ENCODE measurements at places on chromosomes 3 and 15. TPM values are rescaled to one million over a fixed set of nuclear protein-coding genes. Genes with fewer than 3 reads are reported as not detected.
A peak's percentile ranks its signal among the peaks of the same experiment; 100 is the strongest.

CPNE4 gene
- total RNA-seq: 23.2 TPM

EIF4E3 gene
- 8.7 TPM for total RNA-seq

AMIGO3 gene
- 0.73 TPM for total RNA-seq

- no peaks in the 10 kb centered on the region for H3K27me3 ChIP-seq
- no peaks in the 10 kb centered on the region for H3K36me3 ChIP-seq
- no peak overlapping the region for H3K27ac ChIP-seq
- H3K4me3 ChIP-seq: no peak overlapping the region
Observed at GRCh38 chr3:16136055-16136454, 38.4 kb upstream of the GALNT15 start.

- peak overlapping the region; percentile 99 for H3K27ac ChIP-seq
- peaks cover 23% of the 10 kb centered on the region for H3K36me3 ChIP-seq
- peaks cover 27% of the 10 kb centered on the region for H3K4me1 ChIP-seq
- DNase-seq: no peak
- H3K27me3 ChIP-seq: no peaks in the 10 kb centered on the region
Observed at GRCh38 chr3:138609898-138610266, 1.3 kb downstream of the FAIM start.

GRCh38 chr15:77013776-77014131 is 18.8 kb downstream of the PSTPIP1 start:
- H3K27me3 ChIP-seq: peaks cover 93% of the 10 kb centered on the region
- peak overlapping the region; percentile 34 for H3K27ac ChIP-seq
- peak; percentile 50 for DNase-seq
- no peaks in the 10 kb centered on the region for H3K4me1 ChIP-seq
- H3K36me3 ChIP-seq: peaks cover 5% of the 10 kb centered on the region

- no peak overlapping the region for H3K27ac ChIP-seq
- peaks cover 9% of the 10 kb centered on the region for H3K27me3 ChIP-seq
- no peak for DNase-seq
- H3K36me3 ChIP-seq: no peaks in the 10 kb centered on the region
Observed at GRCh38 chr3:30933478-30934207, 39.2 kb upstream of the GADL1 start.

- no peaks in the 10 kb centered on the region for H3K36me3 ChIP-seq
- H3K4me1 ChIP-seq: no peaks in the 10 kb centered on the region
- H3K27me3 ChIP-seq: peaks cover 6% of the 10 kb centered on the region
Observed at GRCh38 chr3:41301548-41301947, 102.2 kb downstream of the CTNNB1 start.

CYP1A2 gene
- total RNA-seq: not detected

GRCh38 chr15:31032961-31033371 is 41.5 kb upstream of the MTMR10 start:
- DNase-seq: no peak
- no peak overlapping the region for H3K4me3 ChIP-seq
- no peak overlapping the region for H3K27ac ChIP-seq
- H3K4me1 ChIP-seq: no peaks in the 10 kb centered on the region
- no peaks in the 10 kb centered on the region for H3K36me3 ChIP-seq

HYAL1 gene
- 1.3 TPM for total RNA-seq

DNA sequence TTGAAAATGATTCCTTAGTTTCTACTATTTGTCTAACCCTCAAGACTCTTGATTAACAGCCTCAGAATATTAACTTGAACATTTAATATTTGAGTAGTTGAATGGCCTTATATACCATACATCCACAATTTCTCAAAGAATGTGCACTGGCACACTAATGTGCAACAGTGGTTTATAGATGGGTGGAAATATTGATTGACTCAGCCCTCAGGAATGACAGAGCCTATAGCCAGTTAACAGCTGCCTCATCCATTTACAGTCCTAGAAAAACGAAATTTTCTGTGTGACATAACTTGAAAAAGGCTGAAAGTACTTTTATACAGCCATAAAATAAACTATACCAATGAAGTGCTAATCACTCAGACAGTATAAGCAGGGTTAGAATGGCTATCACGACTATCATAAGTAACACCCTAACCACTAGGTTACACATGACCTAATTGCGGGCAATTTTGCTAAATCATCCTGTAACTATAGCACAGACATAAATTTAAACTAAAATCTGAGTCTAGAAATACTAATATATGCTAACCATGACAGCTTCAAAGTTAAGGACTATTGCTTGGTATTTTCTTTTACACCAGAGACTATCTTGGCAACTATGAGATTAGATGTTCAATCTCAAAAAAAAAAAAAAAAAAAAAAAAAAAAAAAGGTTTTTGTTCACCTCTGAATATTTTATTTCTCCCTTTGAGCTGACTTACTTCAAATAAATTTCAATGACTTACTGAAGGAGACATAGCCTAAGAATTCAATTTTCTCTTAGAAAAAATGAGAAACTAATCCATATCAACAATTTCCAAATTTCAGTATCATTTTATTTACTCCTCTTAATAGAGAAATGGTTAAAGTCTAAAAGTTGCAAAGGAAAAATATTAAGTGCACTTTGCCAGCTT is 9.3 kb downstream of the SECISBP2L start:
- H3K4me1 ChIP-seq: no peaks in the 10 kb centered on the region
- H3K27me3 ChIP-seq: no peaks in the 10 kb centered on the region
- H3K4me3 ChIP-seq: no peak overlapping the region
- DNase-seq: no peak
- no peaks in the 10 kb centered on the region for H3K36me3 ChIP-seq

RBP2 gene
- not detected for total RNA-seq

GRCh38 chr3:99974989-99975388 is 139.3 kb downstream of the FILIP1L start:
- H3K27ac ChIP-seq: no peak overlapping the region
- no peak overlapping the region for H3K4me3 ChIP-seq
- peaks cover 6% of the 10 kb centered on the region for H3K36me3 ChIP-seq
- H3K4me1 ChIP-seq: peaks cover 10% of the 10 kb centered on the region

DNA sequence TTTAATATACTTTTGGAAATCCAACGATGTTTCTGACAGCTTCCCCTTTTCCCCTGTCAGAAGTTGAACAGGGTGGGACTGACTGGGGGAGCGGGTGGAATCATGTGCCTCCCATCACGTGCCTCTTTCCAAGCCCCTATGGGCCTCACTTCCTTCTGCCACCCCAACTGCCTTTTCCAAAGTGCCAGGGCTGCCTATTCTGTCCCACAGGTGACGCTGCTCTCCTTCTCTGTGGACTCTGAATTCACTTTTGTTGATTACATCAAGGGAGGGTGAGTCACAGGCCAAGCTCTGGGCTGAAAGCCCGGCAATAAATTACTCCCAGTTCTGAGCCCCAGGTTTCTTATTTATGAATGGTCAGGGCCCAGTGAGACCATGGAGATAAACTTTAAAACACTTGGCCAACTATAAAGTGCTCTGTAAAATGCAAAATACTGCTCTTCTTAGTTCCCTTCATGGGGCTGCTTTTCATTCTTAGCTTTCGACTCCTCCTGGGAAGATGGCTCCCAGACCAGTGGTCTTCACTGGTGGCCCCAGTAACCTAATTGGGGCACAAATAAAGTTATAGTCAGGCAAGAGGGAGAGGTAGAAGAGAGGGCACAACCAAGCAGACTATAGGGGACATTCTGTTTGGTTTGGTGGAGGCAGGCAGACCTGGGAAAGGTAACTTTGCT is 12.3 kb downstream of the CPNE9 start:
- H3K27me3 ChIP-seq: peaks cover 54% of the 10 kb centered on the region
- peaks cover 15% of the 10 kb centered on the region for H3K4me1 ChIP-seq
- H3K36me3 ChIP-seq: no peaks in the 10 kb centered on the region
- DNase-seq: peak; percentile 77

ELL3 gene
- total RNA-seq: 2.0 TPM

GRCh38 chr15:60486742-60487141 is 7.8 kb upstream of the ICE2 start:
- H3K27ac ChIP-seq: no peak overlapping the region
- H3K4me1 ChIP-seq: no peaks in the 10 kb centered on the region
- DNase-seq: no peak

- no peaks in the 10 kb centered on the region for H3K36me3 ChIP-seq
- H3K4me3 ChIP-seq: no peak overlapping the region
- no peak overlapping the region for H3K27ac ChIP-seq
- H3K4me1 ChIP-seq: no peaks in the 10 kb centered on the region
- peaks cover 33% of the 10 kb centered on the region for H3K27me3 ChIP-seq
- peak; percentile 25 for DNase-seq
Observed at GRCh38 chr15:86231864-86232721, 152.4 kb downstream of the AGBL1 start.

DNA sequence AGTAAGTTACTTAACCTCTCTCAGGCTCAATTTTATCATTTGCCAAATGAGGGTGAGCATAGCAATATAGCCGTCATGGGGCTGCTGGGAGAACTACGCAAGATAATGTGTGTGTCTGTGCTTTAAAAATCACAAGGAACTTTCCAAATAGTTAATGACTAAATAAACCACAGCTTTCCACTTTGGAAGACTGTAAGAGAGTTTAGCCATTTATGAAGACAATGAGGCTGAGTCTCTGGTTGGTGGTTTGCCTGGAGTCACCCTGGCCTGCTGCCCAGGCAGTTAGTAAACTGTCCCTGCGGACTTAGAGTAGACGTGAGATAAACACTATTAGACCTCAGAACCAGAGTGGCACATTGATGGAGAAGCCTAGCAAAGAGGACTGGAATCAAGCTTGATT is 357.7 kb downstream of the CLSTN2 start:
- no peaks in the 10 kb centered on the region for H3K36me3 ChIP-seq
- no peaks in the 10 kb centered on the region for H3K4me1 ChIP-seq
- H3K27me3 ChIP-seq: peaks cover 39% of the 10 kb centered on the region
- no peak overlapping the region for H3K27ac ChIP-seq
- DNase-seq: no peak

DNA sequence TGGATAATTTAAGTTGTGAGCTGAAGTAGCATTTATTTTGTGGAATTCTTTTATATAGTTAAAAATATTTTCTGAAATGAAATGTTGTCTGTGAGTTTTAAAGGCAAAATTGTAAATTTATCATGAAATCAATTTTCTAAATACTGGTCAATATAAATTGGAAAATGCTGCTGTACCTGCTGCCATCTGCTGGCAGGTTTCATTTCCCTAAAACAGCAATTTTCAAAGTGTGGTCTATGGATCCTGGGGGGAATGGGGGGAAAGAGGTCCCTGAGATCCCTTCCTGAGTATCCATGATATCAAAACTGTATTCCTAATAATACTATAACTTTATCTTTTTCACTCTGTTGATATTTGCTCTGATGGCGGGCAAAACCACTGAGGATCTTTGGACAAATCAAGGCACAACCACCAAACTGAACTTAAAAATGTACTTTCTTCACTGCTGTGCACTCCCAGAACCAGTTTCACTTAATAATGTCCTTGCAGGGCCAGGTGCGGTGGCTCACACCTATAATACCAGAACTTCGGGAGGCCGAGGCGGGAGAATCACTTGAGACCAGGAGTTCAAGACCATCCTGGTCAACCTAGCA is 17.2 kb upstream of the CCR4 start:
- H3K36me3 ChIP-seq: peaks cover 5% of the 10 kb centered on the region
- H3K4me3 ChIP-seq: no peak overlapping the region
- peak; percentile 9 for DNase-seq
- peaks cover 21% of the 10 kb centered on the region for H3K27me3 ChIP-seq

- no peaks in the 10 kb centered on the region for H3K4me1 ChIP-seq
- H3K36me3 ChIP-seq: no peaks in the 10 kb centered on the region
- H3K27me3 ChIP-seq: no peaks in the 10 kb centered on the region
- no peak for DNase-seq
- H3K4me3 ChIP-seq: no peak overlapping the region
- H3K27ac ChIP-seq: no peak overlapping the region
Observed at GRCh38 chr15:48413304-48413703, 82.1 kb downstream of the DUT start.

GRCh38 chr3:64151342-64151871 is 73.9 kb downstream of the PRICKLE2 start:
- no peak overlapping the region for H3K4me3 ChIP-seq
- H3K27ac ChIP-seq: peak overlapping the region; percentile 39
- H3K36me3 ChIP-seq: no peaks in the 10 kb centered on the region

BFSP2 gene
- total RNA-seq: not detected

GXYLT2 gene
- 0.52 TPM for total RNA-seq

Measured in Calu3 (cell line).